ENCODE measurements at places on chromosomes 6 and 20.
A peak's percentile ranks its signal among the peaks of the same experiment; 100 is the strongest.

DNA sequence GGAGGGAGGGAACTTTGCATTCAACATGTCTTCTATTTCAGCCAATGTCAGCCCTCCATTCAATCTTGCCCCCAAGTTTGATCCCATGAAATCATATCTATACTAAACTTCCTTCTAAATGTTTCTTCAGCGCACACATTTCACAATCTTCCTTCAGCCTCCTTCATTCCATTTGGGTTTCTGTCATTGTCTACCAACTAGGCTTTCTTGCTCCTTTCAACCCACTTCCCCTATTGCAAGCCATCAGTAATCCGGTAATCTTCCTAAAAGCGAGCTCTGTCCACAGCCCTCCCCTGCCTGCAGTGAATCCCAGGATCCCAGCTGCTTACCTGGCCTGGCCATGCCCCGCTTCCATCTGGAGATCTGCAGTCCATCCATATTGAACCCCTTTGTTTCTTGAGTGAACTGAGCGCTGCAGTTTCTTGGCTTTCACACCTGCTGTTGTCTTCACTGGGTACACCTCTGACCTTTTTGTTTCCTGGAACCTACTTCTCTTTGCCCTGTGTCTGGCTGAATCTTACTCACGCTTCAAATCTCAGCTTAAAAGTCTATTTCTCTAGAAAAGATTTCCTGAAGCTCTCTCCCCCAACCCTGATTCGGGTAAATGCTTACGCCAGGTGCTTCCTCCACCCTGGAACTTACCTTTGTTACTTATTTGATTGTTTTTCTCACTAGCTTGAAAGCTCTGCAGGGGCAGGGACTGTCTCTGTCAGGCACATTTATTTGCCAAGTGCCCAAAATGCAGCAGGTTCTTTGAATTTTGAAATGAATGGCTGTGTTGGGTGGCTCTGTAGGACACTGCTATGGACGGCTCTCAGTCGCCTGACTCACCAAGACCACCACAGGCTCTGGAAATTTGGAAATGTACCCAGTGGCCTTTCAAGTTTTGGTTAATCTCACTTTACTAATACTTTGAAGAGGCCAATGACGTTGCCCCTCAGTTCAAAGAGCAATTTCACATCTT, 50.3 kb downstream of the ADTRP start:
- no peak for DNase-seq

DNA sequence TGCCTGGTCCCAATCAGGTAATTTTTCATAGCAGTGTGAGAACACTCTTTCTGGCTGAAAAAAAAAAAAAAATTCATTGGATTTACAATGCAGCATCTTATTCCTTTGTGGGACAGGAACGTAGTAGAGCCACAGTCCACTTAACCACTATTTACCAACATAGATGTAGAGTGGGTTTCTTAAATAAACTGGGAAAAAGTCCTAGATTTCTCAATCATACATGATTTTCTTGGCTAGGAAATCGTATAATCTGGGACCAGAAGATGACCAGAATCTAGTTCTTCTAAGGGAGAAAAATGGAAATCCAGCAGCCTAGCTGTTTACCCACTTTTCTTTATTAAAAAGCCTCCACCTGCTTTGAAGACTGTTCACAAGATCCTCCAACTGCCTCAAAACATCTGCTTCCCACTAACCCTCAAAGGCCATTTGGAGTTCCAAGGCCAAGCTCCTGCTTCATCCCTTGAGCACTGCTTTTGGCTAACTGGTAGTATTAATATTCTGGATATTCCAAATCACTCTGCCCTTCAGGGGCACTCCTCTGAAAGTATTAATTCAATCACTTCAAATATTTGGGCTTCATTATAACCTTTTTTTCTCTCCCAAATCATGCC, 70.4 kb downstream of the FYN start:
- DNase-seq, result no peak

- no peak for DNase-seq
Observed at GRCh38 chr6:30494291-30494861, 5.1 kb downstream of the HLA-E start.

DNA sequence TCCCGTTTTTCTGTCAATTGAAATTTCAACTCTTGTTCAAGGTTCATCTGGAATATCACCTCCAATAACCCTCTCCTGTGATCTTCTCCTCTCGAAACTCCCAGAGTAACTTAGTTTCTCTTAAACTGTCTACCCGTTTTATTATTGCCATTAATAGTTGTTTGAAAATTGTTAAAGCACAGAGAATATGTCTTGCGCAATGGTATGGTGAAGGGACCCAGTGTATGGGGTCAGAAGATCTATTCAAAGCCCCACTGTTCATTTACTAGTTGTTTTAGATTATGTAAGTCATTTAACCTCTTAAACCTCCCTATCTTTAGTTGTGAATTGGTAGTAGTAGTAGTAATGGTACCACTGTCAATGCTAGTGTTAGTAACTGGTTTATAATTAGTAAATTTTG, 6.2 kb upstream of the TAB2 start:
- DNase-seq, result no peak

DNA sequence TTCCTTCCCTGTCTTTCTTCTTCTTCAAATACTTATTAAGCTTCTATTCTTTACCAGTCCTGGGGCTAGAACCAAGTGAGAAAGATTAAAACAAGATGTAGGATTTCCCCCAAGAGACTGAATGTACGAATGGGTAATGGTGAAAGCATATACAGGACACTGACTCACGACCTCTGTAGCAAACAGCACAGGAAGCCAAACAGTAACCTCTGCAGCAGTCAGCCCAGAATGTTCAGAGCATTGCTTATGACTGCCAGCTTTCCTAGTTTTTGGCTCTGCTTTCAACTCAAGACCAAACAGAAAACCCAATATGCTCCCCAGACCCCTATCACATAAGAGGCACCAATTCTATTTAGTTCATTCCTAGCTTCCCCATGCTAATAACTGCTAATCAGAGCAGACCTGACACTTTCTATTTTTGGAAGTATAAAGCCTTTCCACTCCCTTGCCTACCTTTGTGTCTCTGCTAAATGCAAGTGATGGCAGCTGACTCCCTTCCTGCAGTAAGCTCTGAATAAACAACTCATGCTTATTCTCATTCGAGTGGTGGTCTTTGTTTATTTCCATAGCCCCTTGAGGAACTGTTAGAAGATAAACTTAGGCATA, 690.6 kb downstream of the EPM2A start:
- DNase-seq, result peak; percentile 84

DNA sequence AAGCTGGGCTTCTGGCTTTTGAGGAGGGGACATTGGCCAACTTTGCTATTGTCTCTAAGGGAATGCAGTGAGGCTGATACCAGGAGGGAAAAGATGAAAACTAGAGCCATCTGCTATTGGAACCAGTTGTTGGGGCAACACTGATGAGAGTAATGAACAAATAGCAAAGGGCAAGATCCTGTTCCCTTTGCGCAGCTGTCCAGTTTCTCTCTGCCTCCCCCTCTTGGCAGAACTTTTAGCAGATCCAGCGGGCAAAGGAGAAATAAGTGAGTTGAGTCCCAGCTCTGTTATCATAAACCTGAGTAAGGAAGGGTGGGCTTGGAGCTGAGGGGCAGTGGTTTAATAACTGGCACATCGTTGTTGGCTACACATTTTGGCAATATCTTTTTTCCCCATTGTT, 126.8 kb downstream of the AKAP7 start:
- DNase-seq, result no peak

- DNase-seq, result no peak
Observed at GRCh38 chr6:158807515-158808441, 11.4 kb downstream of the EZR start.

DNA sequence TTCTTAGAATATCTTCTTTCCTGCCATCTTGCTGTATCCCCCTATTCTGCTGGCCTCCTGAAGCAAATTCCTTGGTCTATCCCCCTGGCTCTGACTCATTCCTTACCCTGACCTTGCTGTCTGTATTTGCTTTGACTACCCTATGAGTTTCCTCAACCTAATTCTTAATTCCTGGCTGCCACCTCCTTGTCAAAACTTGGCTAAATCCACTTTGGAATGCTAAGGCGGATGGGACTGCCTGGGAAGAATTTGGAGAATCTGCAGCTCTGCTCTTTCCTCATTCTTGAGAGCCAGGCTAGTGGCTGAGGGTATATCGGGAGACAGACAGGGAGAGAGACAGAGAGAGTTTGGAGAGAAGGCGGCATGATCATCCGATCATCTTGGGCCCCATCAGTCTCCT, 24.4 kb downstream of the CAP2 start:
- DNase-seq, result peak; percentile 75

GRCh38 chr6:140079328-140079727, 704.9 kb upstream of the CITED2 start:
- peak; percentile 98 for DNase-seq

DNA sequence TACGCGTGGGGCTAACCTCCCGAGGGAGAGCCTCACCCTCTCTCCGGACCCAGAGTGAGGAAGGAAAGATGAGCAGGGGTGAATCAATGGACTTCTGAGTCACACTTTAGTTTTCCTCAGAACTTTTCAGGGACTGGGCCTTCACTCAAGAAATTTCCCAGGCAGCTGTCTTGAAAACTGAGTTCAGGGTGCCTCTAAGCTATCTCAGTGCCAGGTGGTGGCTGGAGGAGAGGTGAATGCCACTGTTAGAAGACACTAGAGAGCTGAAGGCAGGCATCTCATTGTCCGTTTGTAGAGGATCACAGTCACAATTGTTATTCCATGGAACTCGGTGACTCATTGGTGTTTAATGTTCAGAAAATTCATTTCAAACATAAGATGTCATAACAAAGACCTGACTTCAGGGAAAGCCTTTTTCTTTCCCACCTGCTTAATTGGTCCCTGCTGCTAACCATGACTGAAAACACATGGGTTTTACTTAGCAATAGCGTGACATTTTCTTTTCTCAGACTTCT, 5.3 kb upstream of the SERPINB6 start:
- peak; percentile 53 for DNase-seq

DNA sequence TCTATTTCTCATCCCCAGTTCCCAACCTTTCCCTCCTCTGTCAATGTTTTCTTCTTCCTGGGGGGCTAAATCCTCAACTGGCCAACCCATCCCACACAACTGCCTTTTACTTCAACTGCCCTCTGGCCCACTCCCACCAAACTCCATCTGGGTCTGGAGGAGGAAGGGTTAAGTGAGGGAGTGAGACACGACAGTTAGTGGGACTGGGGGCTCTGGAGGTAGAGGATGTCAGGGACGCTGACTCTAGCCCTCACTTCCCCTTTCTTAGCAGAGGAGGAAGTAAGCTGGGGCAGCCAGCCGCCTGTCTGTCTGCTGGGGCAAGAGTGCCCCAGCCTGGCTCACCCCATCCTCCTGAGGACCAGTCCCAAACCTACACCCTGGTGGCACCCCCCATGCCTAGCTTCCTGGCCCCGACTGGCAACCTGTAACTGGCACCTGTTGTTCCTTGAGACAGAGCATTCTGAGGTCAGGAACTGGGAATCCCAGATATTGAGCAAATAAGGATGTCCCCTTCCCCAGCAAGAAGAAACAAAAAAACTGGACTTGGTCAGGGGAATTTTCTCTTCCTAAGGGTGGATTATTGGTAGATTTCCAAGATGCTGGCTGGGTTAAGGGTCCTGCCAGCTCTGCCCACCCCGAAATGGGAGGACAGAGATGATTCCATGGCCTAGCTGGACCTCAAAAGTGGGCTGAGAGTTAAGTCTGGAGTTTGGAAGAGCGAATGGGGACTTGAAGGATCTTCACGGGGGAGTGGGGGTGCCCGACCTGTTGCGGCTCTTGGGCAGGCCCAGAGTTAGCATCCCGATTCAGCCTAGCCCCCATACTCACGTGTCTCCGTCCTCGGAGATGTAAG, 971 bp downstream of the NFKBIE start:
- no peak for DNase-seq

DNA sequence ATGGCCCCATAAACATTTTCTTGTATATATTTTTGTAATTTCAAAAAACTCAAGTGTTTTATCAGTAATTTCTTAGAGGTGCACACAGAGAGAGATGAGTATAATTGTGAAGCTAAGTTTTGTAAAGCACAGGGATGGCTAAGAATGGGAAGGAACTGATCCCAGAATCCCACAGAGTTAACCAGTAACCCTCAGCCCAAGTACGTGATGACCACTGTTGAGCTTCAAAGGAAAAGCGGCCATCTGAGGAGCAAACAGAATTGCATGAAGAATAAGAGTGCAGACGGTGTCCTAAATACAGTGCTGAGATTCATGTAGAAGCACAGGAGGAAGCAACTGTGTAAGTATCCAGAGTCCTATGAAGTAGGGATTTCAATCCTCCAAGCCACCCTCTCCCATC, 28.1 kb upstream of the HLA-C start:
- no peak for DNase-seq

- DNase-seq, result no peak
Observed at GRCh38 chr6:107585815-107586435, 96.0 kb downstream of the SOBP start.

GRCh38 chr6:112933947-112934346, 586.8 kb downstream of the RFPL4B start:
- DNase-seq, result peak; percentile 38

DNA sequence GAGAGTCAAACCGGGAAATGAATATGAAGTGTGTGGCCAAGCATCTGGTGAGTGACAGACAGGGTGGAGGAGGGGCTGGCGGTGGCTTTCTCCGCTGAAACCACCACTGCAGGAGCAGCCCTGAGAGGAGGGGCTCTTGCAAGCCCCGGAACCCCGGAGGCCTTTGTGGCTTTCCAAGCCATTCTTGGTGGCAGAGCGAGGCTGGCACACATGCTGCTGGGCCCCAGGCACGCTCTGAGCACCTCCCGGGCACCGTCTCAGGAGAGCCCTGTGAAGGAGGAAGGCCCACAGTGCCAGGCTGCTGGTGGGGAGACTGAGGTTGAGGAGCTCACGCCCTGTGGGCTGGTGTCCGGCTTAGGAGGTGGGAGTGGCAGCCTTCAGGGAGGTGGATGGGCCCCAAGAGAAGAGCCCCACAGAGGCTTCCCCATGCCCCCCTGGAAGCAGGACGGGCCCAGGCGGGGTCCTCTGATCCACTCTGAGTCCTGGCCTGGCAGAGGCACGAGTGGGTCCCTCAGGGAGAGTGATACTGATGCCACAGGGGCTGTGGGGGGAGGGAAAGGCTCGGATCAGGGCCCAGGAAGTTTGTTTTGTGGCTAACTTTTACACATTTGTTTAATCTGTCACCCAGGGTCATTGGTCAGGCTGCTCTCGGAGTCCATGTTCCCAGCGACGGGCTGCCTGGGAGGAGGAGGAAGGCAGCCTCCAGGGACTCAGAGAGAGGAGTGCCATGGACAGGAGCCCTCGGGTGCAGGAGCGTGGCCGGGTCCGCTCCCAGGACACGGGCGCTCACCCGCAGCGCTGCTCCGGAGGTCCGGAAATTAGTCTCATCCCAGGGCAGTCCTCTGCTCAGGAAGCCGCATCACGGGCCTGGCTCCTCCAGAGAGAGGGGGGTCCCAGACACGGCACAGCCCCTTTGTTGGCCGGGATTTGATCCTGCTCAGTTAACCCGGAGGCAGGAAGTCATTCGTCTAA, 170.7 kb downstream of the ERMARD start:
- no peak for DNase-seq

DNA sequence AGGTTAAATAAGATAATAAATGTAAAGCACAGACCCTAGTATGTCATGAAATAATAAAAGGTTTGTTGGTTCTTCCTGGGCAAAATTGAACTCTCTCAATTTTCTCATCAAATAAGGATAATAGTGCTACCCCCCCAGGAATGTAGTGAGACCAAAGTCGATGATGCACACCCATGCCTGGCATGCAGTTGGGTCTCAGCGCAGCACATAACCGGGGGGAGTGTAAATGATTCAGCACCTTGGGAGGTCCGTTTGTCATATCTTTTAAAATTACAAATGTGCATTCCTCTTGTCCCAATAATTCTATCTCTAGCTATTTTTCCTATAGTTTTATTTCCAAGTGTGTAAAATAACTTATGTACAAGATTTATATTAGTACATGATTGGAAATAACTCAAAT, 31.3 kb upstream of the CCDC167 start:
- no peak for DNase-seq
